GM03348 (cell line): ENCODE measurements at places on chromosomes 12 and 14.

DNA sequence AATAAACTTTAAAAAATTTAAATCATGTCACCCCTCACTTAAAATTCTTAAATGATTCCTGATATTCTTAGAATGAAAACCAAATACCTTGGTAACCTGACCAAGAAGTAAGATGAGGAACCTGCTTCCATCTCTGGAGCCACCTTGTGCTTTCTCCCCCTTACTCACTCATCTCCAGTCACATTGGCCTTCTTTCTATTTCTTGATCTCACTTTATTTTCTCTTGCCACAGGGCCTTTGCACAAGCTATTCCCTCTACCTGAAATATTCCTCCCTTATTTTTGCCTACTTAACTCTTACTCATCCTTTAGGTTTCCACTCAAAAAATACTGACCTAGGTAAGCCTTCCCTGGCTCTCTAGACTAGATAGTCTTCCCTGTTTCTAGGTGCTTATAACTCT lies 5.1 kb downstream of the ZCRB1 start:
- DNase-seq, result no peak

DNA sequence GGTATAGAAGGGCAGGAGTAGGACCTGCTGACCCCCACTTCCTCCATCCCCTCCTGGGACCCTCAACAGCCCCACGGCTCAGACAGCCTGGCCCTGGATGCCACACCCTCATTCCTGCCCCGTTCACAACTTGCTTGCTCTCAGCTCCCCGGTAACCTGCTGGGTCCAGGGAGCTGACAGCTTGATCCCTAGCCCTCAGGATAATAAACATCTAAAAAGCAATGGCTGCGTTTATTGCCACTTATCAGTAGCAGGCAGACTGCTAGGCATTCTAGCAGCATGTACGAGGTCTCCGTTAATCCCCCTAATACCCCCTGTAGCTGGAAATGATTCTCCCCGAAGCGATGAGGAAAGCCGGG lies 24.3 kb upstream of the RPLP0 start:
- DNase-seq, result no peak

DNA sequence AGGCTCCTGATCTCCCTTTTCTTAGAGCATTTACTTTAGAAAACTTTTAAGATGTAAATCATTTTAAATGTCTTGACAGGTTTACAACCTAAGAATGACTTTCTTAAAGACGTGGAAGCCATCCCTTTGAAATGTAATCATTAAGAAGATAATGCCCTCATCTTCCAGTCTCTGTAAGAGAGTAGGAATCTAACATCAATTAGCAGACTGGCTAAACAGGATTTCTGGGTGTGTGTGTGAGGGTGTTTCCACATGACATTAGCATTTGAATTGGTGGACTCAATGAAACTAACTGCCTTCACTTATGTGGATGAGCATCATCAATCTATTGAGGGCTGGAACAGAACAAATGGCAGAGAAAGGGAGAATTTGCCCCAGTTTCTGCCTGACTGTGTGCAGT lies 329.5 kb downstream of the RPL10L start:
- no peak for DNase-seq

DNA sequence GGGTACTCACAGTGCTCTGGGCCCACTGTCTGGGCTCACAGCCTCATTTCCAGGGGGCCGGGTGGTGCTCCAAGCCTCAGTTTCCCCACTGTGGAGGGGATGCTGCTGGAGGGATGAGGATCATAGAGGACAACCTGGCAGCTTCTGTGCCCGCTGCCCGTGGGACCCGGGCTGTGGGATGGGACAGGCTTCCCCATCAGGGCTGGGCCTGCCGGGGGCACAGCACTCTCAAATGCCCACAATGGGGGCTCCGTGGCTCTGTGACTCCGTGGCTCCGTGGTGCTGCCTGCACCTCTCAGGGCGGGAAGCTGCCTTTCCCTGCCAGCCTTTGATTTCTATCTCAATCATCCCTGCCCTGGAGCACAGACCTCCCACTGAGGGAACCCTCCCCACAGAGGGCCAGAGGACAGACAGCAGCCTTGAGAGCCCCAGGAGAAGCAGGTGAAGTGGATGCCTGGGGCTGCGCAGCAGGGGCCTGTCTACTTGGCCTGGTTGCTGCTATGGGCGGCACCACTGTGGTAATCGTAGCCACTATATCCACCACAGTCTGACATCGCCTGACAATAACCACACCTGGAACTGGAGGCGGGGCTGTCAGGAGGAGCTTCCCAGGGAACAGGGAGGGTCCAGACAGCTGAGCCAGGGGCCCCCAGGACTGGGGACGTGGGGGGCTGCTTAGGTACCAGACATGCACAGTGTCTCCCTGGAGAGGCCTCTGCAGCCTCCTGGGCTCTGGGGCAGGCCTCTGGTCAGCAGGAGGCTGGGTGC lies 375.9 kb downstream of the TMEM121 start:
- no peak for DNase-seq
